Fibroblast of lung (primary cell): ENCODE measurements at places on chromosomes 3 and 15.
A peak's percentile ranks its signal among the peaks of the same experiment; 100 is the strongest.

DNA sequence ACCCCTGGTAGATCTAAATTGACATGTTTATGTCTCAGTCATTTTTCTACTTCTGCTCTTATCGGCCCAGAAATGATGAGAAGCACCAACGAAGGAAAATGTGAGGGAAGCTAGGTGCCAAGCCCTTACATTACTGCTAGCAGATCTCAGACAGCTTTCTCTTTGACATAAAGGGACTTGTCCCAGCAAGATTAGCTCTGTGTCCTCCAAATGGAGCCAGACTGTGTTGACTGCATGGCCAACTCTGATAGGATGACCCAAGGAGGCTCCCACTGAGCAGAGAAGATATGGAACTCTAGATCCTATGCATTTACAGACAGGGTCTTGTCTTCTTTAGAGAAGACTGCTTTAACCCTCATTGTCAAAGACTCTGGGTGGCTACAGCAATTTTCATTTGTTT, 2.8 kb upstream of the MCTP2 start:
- no peak for DNase-seq

DNA sequence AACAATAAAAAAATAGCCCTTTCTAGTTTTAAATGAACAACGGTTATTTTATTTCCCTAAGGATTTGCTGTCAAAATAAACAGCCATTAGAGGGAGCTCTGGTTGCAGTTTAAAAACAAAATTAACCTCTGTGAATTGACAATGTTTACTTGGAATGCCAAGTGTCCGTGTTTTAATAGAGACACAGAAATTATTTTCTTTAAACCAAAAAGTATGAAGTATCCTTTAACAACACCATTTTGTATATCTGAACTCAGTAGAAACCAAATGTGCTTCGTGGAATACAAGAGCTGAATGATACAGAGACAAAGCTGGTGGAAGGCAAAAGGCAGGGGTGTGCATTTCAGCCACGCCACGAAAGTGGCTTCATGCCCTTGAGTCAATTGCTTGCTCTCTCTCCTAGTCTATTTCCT, 74.4 kb downstream of the MOBP start:
- peak; percentile 15 for DNase-seq

DNA sequence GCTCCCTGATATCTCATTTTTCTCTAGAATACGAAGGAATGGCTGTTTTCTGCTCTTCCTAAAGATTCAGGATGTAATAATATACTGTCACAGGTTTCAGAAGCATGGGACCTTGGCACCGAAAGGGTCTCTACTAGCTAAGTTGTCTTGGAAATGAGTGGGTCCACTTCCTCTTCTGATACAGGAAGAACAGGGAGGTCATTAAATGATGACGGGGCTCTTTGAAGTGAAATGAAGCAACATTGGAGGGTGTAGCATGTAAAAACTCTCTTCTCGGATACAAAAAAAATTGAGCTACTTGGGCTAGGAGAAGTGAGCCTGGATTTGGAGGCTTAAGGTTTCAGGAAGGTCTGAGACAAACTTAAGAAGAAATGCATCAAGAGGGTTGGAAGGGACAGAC, 349.8 kb upstream of the TPRG1 start:
- no peak for DNase-seq

DNA sequence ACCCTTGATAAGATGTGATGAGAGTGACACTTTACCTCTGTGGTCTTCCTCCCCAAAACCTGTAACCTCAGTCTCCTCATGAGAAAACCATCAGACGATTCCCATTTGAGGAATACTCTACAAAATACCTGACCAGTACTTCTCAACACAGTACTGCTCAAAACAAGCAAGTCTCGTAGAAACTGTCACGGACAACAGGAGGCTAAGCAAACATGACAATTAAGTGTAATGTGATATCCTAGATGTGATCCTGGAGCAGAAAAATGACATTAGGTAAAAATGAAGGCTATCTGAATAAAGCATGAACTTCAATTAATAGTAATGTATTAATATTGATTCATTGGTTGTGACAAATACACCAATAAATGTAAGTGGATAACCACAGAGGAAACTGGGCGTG, 113.6 kb downstream of the CACNA2D3 start:
- no peak for DNase-seq

DNA sequence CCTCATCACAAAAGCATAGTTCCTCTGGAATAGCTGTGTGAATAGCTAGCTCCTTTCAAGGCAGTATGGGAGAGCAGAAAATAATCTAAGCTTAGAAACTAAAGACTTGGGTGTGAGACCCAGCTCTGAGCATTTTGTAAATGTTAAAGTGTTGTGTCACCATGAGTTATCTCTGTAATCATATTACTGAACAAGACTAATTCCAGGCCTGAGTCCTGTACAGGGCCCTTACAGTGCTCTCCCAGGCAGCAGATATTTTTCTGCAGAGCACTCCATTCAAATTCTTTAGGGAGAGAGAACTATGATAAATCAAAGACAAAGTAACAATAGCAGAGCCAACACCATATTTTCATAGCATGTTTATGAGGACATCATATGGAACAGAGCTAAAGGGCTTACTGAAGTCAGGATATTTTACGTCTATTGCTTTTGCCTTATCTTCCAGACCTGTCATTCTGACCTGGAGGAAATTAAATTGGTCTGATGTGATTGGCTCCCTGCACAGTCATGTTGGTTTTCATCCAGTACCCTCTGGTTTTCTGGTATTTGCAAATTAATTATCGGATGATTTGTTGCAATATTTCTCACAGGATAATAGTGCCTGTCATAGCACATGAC, 172.6 kb upstream of the PPP2R3A start:
- DNase-seq, result peak; percentile 6

DNA sequence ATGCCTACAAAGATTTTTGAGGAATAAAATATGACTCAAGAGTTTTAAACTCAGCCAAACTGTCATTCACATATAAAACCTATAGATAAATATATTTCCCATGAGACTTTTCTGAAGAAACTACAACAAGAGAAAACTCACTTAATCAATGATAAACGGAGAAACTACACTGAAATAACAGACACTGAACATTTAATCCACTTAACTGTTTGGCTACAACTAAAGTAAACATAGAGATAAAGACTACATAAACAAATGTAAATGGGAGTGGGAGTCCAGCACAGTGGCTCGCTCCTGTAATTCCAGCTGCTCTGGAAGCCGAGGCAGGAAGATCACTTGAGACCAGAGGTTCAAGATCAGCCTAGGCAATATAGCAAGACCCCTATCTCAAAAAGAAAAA, 79.2 kb downstream of the MEX3B start:
- DNase-seq, result no peak

- DNase-seq, result peak; percentile 40
These were observed 17.7 kb downstream of the MYNN start for GRCh38 chr3:169790687-169791429.

GRCh38 chr3:177973241-177973840, 562.9 kb upstream of the KCNMB2 start:
- peak; percentile 70 for DNase-seq
